ENCODE measurements at places on chromosomes 4 and X.

DNA sequence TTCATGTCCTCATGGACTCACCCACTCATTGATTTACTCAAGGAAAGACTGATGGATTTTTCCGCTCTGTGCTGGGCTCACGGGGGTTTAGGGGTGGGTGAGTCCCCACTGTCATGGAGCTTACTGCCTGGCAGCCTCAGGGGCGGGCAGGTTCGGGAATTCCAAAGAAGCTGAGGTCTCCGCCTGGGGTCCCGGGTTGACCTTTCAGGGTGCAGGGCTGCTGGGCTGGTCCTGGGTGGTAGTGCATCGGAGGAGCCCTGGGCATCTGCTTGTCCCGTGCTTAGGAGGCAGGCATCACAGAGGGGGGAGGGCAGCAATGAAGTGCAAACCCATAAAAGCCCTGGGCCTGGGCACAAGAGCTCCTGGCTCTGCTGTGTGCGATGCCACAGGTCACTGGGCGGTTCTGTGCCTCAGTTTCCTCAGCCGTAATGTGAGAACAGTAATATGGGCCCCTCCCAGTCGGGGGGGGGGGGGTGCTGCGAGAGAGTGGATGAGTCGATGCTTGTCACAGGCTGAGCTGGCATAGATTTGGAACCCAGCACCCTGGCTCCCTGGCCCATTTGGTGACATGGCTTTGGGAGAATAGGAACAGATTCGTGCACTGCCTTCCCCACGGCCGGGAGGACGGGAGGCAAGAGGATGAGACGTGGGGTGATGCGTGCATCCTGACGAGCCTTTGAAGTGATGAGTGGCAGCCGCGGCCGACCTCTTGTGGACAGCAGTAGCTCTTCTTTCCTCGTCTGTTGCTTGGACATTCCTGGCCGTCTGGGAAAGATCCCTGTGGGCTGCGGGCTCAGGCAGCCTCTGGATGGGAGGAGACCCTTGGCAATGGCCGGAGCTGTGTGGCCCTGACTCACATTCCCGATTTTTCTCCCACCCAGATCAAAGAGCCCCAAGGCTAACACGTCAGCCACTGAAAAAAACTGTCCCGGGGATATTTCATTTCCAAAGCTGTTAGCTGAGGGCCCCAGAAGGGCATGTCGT is 42.0 kb downstream of the PSAPL1 start:
- peak; percentile 62 for DNase-seq

- DNase-seq: peak; percentile 69
Measured at GRCh38 chr4:96913441-96914080, 1073.7 kb downstream of the PDHA2 start.

GRCh38 chr4:169618286-169618685 is 2.1 kb upstream of the CLCN3 start:
- peak; percentile 49 for DNase-seq

GRCh38 chr4:30854531-30854930 is 134.4 kb downstream of the PCDH7 start:
- no peak for DNase-seq

DNA sequence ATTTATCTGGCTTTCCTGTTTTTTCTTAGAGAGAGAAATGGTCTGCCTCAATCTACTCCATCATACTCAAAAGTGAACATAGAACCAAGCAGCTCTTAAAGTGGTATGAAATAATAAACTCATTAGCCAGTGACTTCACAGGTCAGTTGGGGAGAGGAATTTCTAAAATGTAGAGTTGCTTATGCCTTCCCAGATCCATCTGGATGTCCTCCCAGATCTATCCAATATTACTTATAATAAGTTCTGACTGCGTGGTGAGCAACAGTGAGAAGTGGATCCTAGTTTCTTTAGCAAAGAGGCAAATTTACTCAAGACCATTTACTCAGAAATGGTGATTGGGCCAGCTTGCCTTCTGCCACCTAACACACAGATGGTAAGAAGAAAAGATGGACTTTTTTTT is 748.0 kb downstream of the PCDH18 start:
- DNase-seq: peak; percentile 0

All from astrocyte of the hippocampus (primary cell).